ENCODE measurements at places on chromosomes 3 and 15. TPM values are rescaled to one million over a fixed set of nuclear protein-coding genes. Genes with fewer than 3 reads are reported as not detected.

The SLC25A38 gene
- 18.2 TPM for polyA plus RNA-seq

The FOXL2 gene
- polyA plus RNA-seq = not detected

The JAGN1 gene
- 31.6 TPM for polyA plus RNA-seq

The KIF15 gene
- 9.2 TPM for polyA plus RNA-seq

DNA sequence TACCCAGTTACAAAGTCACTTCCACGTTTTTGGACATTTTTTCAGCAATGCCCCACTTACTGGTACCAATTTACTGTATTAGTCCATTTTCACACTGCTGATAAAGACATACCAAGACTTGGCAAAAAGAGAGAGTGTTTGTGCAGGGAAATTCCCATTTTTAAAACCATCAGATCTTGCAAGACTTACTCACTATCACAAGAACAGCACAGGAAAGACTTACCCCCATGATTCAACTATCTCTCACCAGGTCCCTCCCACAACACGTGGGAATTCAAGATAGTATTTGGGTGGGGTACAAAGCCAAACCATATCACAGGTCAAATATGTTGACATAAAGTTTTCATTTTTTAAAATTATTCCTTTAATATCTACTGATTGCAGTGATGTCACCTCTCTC lies 16.2 kb upstream of the ABI3BP start:
- no peak for DNase-seq

DNA sequence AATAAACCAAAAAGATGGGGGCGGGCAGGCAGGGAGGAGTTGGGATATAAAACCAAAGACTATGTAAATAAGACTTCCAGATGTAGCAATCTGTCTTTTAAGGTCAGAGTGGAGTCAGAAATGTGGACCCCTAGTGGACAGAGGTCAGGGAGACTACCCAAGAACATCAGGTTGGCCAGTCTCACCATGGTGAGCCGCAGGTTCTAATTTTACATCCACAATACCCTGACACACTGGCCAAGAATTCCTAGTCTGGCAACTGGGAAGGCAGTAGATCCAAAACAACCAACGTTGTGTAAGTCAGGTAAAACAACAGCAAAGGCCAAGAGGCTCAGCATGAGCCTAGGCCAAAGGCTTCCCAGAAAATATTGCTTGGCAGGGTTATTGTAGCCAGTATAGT lies 203.4 kb downstream of the FOXP1 start:
- DNase-seq = no peak

DNA sequence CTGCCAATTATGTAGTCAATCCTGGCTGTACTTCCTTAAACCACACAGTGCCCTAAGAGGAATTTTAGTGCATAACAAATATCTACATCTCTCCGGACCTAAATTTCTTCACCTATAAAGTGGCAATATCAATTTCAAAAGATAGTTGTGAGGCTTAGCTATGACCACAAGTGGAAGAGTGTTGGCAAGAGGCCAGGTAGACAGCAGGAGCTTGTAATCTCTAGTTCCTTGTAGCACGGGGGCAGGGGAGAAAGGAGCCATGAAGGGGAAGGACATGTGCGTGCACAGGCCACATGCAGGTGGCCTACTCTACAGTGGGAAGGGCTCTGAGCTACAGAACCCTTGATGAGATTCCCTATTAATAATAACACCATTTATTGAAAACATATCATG lies 269.7 kb downstream of the ABHD5 start:
- DNase-seq = no peak

GRCh38 chr3:152610622-152611021 lies 224.3 kb upstream of the P2RY1 start:
- DNase-seq = no peak

- DNase-seq = no peak
These were observed 16.4 kb downstream of the LDHAL6B start for GRCh38 chr15:59222906-59223550.

DNA sequence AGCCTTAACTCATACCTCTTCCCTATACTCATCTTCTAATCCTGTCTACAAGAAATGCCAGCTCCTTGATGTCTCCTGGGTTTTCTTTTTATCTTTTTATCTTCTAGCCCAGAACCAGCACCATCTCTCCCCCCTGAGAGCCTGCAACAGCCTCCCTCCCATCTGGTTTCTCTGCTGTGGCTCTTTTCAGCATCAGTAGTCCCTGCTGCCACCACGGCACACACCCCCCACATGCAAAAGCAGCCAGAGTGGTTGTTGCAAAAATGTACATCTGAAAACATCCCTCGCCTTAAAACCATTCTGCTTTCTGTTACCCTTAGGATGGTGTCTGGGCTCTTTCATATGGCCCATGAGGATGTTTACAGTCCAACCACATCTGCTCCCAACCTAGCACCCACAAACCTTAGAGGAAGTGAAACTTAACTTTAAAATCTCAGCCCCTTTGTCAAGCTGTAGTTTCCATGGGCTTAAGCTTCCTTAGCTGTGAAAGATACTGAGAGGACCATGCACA lies 775 bp downstream of the TTC21A start:
- DNase-seq = peak; percentile 8

GRCh38 chr3:101780661-101781060 lies 1.6 kb downstream of the NXPE3 start:
- DNase-seq = no peak

DNA sequence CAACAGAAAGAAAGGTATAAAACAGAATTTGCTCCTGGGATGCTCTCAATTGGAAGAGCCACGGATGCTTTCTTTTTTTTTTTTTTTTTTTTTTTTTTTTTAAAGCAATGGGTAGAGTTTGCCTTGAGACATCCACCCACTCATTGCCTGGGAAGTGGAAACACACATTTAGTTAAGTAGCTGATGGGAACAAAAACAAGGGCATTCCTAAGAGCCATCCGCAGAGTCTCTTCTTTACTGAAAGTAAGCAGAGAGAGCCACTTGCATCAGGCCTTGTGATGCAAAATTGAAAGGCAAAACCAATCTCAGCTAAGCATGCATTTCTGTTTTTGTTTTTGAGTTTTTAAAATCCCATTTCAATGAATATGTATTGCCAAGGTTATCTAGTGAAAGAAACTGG lies 787.9 kb upstream of the LMCD1 start:
- no peak for DNase-seq

DNA sequence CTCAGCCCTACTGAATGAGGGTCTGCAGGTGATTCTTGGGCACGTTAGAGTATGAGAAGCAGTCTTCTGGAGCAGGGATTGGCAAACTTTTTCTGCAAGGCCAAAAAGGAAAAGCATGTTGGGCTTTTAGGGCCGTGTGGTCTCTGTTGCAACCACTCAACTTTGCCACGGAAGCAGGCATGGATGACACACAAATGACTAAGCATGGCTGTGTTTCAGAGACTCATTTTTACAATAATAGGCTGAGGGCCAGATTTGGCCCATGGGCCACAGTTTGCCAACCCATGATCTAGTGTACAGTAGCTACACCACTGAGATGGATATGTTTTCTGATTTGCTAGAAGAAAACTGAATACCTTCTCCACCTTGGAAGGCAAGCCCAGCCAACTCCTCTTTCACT lies 66.1 kb upstream of the PRICKLE2 start:
- no peak for DNase-seq

GRCh38 chr15:85324202-85324601 lies 56.2 kb upstream of the AKAP13 start:
- DNase-seq = no peak

DNA sequence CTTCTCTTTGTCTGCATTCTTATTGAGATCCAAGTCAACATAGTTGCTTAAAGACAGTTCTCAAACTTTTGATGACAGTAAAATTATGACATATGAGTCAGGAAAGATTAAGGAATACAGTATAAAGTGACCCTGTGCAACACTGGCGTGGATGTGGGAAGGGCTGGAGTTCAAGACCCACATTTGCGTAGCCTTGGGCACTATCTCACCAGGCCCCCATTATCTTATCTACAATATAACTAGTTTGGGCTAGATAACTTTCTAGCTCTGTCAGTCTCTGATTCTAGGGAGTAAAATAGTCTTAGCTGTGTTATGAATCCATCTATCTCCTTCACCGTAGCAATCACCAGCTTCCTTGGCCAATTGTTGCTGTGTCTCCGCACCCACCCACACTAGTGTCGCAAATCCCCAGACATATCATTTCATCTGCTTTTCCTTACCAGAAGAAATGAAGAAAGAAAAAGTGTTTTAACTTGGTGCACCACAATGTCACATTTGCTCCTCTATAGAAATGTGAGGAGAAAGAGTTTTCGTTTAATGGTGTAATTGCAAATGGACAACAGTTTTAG lies 14.9 kb upstream of the TM4SF4 start:
- DNase-seq = no peak
